ENCODE measurements at places on chromosomes 3 and 15.
A peak's percentile ranks its signal among the peaks of the same experiment; 100 is the strongest.

DNA sequence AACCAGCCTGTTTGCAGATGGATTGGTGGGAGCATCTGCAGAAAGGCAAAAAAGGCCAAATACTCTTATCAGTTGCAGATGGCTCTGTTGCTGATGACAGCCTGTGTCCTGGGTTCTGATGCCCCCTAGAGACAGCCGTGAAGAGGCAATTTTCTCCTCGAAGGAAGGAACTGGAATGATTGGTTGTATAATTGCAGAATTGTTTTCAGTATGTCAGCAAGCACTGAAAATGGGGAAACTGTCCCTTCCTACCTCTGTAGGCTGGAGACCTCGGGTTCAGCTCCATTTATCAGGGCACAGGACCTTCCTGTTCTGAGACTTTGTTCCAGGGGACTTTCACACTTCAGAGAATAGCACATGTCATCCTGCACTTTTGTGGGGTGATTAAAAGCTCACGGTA lies 103.0 kb downstream of the PGPEP1L start:
- peak; percentile 81 for DNase-seq

DNA sequence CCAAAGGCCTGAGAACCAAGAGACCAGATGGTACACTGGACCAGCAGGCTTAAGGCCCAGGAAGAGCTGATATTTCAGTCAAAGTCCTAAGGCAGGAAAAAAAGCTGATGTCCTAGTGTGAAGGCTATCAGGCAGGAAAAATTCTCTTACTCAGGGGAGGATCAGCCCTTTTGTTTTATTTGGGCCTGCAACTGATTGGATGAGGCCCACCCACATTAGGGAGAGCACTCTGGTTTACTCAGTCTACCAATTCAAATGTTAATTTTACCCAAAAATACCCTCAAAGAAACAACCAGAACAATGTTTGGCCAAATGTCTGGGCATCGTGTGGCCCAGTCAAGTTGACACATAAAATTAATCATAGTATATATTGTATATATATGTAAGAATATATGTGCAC lies 24.5 kb upstream of the MYRIP start:
- no peak for DNase-seq

DNA sequence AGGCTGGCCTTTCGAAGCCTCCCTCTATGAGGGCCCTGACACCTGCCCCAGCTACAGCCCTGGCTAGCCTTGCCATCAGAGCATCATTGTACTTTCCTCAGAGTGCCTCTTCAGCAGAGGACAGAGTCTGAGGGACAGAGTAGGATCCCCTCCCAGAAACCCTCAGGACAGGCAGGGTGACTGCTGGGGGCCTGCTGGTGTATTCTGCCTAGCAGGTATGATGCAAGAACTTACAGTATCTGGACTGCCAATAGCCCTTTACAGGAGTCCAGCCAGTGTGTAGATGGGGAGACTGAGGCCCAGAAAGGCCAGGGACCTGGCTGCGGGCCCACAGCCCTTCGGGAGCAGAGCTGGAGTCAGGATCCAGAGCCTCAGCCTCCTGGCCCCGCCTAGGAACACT lies 19.1 kb downstream of the DUSP7 start:
- no peak for DNase-seq

GRCh38 chr15:101434032-101434920 lies 55.2 kb downstream of the PCSK6 start:
- DNase-seq = peak; percentile 25

DNA sequence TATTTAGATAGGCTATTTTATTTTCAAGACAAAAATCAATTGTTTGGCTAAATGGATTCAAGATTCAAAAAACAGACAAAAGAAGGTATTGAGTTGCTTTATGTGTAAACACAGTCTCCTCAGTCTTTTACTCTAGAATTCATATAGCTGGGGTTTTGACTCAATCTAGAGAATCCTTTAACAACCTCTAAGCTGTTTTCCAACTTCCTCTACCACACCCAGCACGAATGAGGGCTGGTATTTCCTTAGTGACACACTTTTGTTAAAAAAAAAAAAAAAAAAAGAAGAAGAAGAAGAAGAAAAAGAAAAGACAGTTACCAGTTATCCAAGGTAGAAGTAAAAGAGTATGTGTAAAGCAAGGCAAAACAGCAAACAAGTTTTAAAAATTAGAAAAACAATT lies 732.8 kb upstream of the GOLIM4 start:
- DNase-seq = no peak

- peak; percentile 77 for DNase-seq
These were observed 52.1 kb downstream of the BDH1 start for GRCh38 chr3:197503652-197504051.

DNA sequence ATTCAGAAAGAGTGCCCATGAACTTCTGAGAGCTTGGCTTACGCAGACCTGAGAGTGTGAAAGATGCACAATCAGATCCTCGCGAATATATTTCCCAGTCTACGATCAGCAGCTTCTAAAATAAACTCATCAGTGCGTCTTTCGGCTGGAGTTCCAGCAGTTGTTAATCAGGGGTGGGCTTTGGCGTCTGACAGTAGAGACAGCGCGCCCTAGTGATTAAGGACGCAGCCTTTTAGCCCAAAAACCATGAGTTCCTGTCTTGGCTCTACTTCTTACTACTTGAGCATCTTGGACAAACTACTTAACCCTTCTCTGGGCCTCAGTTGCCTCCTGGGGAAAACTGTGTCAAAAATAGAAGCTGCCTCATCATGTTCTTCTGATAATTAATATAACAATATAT lies 15.8 kb upstream of the ARRDC4 start:
- DNase-seq = no peak

DNA sequence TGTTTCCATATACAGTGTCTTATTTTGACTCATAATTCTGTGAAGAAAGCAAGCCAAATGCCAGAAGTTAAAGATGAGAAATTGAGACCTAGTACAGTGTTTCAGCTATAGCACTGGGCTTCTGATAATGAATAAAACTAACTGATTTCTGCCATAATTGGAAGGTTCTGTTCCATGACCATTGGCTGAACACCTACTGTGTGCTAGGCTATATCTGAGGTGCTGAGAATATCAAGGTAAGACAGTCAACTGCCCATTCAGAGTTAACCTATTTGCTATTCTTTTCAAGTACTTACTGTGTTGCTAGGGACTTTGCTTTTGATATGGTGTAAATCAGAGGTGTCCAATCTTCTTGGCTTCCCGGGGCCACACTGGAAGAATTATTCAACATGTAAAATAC lies 73.4 kb downstream of the LHFPL4 start:
- DNase-seq = no peak

DNA sequence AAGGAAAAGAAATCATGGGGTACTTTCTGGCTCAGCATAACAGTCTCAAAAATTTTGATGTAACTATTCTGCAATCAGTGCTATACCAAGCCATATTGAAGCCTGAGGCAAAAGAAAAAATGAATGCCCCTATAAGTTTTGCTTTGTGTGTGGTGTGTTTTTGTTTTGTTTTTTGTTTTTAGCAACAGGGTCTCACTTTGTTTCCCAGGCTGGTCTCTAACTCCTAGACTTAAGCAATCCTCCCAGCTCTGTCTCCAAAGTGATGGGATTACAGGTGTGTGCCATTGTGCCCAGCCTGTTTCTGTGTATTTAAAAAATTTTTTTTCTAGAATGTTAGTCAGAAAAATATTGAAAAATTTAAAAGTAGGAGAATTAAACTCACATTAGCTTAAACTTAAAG lies 93.2 kb downstream of the ZNF280D start:
- DNase-seq = no peak

DNA sequence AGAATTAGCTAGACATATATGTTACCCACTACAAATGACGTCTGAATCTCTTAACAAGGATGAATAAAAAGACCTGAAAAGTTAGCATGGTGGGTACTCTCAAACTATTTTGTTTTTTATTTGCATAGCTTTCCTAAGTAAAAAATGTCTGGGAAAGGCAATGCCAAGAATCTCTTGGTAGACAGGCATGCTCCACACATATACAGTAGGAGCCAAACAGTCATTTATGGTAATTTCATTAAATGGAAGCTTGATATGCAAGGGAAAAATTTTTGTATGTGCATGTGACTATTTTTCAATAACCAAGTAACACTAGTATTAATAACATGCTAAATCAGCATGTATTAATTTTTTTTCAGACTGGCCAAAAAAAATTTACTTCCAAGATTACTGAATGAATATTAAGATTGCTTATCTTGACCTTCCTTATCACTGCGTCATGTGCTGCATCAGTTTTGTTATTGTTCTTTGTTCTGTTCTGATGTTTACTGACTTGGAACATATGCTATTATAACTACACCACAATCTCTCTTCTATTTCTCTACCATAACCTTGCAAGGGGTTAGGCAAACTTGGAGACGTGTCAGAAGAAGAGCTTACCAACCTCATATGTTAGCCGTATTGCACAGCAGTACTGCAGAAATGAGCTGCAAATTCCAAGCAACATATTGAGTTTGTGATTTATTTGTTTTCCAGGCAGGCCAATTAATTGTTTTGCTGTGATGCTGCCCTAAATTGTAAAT lies 255.3 kb downstream of the RBMS3 start:
- no peak for DNase-seq

DNA sequence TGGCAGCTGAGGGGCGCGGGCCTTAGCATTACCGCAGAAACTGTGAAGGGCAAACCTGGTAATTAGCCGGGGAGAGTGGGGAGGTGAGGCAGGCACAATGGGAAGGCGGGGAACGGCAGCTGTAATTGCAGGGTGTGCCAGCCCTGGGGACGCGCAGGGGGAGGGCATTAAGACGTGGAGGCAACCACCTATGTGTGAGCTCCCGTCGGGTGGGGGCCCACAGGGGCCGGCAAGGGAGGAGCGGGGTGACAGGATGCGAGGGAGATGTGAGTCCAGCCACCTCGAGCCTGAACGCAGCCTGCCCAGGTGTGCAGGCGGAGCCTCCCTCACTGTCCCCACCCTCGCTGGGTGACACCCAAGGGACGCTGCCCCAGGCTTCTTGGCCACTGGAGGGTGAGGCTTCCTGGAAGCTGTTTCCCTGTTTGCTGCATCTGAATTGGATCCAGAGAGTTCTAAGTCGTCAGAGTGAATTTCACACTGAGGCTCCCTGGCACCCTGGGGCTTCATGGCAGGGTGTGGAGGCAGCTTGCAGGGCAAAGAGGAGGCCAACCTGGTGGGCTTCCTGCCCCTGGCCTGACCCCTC lies 130.6 kb upstream of the MEF2A start:
- no peak for DNase-seq

DNA sequence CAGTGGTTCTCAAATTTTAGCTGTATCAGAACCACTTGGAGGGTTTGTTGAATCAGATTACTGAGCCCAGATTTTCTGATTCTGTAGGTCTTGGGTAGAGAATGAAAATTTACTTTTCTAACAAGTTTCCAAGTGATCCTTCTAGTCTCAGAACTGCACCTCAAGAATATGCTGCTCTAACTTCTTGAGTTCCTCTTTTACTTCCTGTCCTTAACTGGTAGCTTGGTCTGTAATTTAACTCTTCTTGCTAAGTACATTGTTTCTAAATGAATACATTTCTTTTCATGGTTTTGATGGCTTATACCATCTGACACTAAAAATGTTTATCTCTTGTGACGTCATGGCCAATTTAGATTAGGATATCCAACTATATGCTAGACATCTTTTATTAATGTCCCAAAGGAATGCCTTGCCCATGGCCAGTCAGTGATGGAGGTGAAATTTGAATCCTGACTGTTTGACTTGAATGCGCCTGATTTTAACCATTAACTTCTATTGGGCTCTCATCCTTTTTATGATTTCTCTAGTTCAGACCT lies 262.6 kb upstream of the NAALADL2 start:
- DNase-seq = no peak

All from D341Med (cell line).